T-helper 22 cell (primary cell): ENCODE measurements at places on chromosomes 5 and 9.

DNA sequence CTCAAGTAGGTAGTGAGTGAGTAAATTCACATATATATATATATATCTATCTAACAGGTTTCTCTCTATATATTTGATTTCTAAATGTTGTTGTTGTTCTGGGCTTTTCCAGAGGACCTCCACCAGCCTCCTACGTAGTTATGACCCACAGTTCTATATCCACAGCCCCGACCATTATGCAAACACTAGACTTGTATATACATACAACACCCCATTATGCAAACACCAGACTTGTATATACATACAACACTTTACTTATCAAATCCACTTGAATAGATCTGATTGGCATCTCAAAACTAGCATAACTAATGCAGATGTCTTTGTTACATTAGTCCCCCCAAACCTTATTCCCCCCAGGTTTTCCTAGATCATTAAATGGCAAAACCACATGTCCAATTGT lies 108.7 kb downstream of the JAKMIP2 start:
- no peak for DNase-seq

GRCh38 chr9:81071108-81071507 lies 618.2 kb downstream of the TLE1 start:
- no peak for DNase-seq

DNA sequence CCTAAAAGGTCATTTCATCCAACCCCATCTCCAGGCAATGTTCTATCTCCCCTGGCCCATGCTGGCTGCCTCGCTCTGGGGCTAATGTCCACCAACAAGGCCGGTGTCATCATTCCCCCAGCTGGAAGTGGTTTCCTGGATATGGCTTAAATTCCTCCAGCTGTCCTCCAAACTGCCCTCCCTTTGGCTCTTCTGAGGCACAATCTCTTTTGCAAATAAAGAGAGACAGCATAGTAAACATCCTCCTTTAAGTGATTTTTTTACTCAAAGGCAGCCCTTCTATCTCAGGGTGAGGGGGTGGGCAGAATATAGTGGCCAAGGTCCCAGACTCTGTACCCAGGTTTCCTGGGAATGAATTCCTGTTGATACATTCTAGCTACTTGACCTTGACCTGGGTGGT lies 117.4 kb upstream of the PANK3 start:
- DNase-seq = no peak

GRCh38 chr5:83488821-83489220 lies 17.3 kb downstream of the VCAN start:
- no peak for DNase-seq

- DNase-seq = no peak
Observed at GRCh38 chr5:64763948-64764503, 4.5 kb downstream of the SREK1IP1 start.

DNA sequence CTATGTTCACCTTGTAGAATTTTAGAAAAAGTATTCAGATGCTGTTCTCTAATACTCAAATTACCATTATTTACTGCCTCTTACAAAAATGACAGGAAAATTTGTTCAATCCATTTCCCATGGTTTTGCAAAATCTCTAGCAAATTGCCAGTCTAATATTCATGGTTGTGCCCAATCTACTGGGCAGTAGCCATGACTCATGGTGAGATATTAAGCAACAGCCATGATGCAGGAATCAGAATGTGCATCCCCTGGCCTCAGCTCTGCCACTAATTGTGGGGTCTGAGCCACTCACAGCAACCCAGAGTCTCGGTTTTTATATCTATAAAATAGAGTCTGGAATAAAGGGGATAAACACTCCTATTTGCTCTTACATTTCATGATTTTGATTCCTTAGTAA lies 353.6 kb downstream of the DEPDC1B start:
- no peak for DNase-seq

- DNase-seq = no peak
Observed at GRCh38 chr9:99845063-99845462, 23.4 kb downstream of the NR4A3 start.

DNA sequence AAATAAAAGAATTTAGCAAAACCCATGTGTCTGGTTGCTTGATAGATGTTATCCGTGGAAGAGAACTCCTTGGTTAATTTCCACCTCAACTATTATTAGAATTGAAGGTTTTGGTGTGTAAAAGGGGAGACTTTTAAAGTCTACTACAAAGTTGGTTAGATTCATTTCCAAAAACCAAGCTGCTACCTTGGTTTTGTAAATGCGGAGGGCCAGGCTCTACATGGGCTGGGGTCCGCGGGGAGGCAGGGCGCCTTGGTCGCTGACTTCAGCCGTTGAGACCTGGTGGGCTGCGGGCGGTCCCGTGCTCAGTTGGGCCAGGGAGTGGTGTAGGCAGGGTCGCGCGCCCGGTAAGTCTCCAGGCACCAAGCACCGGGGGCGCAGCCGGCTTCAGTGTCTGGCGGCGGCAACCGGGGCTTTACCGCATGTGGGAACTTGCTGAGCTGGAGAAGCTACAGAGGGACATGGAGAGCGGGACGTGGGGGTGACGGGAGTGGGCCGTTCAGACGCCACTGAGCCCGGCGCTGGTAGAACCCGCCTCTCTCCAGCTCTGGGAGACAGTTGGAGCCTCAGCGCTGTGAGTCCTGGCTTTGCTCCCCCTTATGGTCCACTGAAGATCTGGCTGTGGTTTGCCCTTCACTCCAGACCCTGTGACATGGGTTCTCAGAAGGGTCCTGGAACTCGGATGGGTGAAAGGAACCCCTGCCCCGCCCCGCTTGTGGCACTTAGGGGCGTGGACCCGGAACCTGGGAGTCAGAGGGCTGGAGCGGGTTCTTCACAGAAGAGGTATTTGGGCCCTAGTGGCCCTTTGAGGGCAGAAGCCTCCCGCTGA lies 11.8 kb downstream of the NR2F1 start:
- DNase-seq = no peak

- DNase-seq = no peak
Observed at GRCh38 chr9:37364751-37365360, 57.6 kb upstream of the GRHPR start.

DNA sequence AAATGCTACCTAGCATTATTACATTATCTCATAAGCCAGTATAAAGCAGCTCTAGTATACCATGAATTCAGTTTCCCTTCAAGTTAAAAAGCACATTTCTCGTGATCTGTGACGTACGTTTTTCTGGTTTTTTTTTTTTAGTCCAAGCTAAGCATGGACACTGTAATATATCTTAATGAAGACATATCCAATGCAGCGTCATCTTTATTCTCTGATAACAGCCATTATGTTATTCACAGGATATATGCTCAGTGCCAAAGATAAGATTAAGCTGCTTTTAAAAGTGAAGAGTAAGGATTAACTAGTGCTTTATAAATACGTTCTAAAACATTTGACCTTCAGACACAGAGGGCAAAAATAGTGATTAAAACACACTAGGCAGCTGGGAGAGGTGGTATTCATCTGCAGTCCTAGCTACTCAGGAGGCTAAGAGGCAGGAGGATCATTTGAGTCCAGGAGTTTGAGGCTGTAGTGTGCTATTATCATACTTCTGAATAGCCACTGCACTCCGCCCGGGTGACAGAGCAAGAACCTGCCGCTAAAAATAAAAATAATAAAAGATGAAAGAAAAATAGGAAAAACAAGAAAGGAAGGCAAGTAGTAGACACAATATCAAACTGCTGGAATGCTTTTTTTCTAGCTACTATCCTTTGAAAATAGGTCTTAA lies 7.7 kb downstream of the CSNK1A1 start:
- no peak for DNase-seq

DNA sequence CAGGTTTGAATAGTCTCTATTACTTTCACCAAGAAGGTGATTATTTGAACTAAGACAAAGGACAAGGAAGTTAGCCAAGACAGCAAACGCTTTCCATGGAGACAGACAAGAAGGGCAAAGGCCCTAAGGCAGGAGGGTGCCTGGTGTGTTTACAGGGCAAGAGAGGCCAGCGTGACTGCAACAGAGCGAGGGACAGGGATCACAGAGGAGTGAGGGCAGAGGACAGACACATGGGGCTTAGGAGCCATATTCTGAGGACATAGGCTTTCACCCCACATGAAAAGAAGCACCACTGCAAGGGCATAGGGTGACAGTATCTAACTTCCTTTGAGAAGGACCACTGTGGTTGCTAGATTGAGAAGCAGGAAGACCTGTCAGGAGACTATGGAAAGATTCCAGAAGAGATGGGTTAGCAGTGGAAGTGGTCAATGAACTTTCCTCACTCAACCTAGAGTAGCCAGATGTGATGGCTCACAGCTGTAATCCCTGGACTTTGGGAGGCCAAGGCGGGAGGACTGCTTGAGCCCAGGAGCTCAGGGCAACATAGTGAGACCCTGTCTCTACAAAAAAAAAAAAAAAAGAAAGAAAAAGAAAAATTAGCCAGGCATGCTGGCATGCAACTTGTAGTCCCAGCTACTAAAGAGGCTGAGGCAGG lies 5.0 kb upstream of the HAVCR1 start:
- DNase-seq = no peak

DNA sequence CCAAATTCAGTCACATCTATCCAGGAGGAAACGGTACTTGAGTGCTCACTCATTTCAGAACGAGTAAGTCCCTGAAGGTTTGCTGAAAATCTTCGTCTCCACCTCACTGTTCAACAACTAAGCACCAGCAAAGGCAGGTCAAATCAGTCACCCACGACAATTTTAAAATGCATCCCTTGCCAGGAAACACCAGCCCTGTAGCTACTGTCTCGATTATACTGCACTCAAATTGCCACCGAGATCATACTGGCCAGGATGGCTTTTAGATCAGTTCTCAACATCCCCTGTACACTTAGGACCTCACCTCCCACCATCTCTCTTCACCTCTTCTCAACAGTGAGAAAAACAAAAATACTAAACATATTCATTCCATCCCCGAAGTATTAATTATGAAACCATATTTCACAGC lies 298.6 kb downstream of the AGTPBP1 start:
- no peak for DNase-seq

DNA sequence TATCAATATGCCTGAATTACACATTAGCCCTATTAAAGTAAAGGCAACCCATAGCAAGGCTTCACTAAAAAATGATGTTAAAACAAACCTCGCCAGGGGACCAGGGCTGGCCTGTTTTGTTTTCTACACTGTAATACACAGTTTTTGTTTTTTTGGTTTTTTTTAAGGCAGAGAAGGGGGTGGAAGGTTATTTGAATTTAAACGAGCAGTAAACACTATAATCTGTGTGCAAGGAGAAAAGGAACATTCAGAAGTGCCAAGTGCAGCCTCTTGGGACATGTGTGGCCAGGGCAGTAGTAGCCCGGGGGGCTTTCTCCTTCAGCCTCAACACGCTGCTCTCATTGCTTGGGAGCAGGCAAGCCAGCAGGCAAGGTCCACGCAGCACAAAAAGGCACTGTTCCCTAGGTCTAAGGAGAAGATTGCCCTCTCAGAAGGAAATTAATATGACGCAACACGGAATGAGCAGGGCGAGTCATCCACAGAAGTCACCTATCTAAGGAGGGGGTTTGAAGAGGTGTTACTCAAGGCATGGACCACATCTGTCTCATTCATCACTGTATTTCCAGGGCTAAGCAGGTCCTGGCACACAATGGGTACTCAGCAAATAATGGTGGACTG lies 16.2 kb downstream of the SIL1 start:
- no peak for DNase-seq

- no peak for DNase-seq
Observed at GRCh38 chr5:116045821-116046220, 13.5 kb downstream of the ARL14EPL start.

DNA sequence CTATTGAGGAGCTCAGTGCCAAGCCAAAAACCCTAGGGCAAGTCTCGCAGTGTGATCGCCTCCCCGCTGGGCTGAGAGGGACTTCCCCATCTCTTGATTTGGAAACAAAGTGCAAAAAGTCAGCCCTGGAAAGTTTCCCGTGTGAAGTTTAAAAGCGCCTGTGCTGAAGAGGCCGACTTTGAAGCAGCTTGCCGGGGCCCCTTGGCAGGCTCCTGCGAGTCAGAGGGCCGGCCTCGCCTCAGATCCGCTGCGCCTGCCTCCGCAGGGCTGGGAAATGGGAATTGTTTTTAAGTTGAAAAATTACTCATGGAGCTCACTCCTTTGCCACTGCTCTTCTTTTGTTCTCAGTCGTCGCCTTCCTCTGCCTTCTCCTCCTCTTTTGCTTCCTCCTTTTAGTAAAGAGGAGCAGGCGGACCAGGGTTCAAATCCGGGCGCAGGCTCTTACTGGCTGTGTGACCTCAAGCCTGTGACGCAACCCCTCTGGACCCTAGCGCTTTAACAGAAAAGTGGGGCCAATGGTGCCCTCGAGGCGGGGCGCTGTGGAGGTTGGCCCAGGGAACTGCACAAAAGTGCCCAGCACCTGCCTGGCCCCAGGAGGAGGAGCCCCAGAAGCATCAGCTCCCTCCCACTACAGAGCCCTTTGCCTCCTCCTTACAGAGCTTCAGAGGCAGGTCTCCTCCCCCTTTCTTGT lies 14.7 kb upstream of the LHX2 start:
- DNase-seq = no peak

- no peak for DNase-seq
Observed at GRCh38 chr5:149301744-149302380, 30.2 kb downstream of the AFAP1L1 start.

- DNase-seq = no peak
Observed at GRCh38 chr9:22237497-22238363, 208.9 kb upstream of the DMRTA1 start.

DNA sequence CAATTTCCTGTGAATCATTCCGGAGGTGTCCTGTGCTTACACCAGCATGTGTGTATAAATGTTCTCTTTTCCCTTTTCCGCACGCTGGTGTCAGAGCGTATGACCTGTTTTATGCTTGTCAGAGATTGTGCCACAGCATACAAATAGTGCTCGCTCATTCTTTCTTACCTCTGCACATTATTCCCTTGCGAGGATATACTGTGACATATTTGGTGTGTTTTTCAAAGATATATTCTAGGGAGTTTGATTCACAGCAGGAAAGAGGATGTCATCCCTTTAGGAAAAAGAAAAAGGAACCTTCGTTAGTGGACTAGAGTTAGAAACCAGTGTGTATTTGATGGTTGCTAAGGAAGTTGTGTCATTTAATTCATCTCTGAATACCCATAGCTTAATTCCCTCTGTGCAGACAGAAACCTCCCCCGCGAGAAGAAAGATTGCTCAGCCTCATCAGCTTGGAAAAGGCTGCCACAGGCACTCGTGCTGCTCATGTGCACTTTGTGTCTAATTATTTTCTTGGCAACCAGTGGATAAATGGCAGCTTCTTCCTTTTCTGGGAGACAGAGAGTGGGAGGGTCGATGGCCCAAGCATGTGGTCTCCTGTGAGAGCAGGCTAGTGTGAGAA lies 14.7 kb upstream of the CCIN start:
- no peak for DNase-seq
